Posterior cingulate gyrus (tissue), 11 donors: ENCODE measurements at places on chromosomes 5 and 9.

- DNase-seq = no peak
Measured at GRCh38 chr9:132044176-132044875, 35.3 kb downstream of the MED27 start.

DNA sequence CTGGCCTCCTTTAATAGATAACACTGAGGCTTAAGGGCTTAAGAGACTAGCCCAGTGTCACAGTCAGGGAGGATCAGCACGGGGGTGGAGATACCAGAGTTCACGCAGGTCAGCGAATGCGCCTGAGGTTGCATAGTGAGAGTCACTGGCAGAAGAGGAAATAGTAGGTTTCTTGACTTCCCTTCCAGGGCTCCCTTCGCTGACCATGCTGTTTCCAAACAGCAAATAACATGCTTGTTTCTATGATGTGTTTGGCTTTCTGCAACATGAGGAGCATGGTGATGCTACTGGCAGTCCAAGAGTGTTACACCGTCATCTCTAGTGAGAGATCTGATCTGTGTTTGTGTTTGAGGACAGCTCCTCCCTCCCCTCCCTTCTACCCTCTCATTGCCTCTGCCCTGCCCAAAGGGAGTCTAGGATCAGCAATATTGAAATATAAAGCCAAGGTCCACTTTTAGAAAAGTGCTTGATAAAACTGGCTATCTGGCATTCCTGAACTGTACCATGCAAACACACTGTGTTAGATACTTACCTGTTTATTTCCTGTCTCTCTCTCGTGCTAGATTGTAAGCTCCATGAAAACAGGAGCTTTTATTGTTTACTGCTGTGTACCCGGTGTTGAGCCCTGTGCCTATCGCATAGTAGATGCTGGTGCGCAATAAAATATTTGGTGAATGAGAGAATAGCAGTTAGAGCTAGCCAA, 12.3 kb downstream of the TLE4 start:
- DNase-seq = peak; percentile 54

DNA sequence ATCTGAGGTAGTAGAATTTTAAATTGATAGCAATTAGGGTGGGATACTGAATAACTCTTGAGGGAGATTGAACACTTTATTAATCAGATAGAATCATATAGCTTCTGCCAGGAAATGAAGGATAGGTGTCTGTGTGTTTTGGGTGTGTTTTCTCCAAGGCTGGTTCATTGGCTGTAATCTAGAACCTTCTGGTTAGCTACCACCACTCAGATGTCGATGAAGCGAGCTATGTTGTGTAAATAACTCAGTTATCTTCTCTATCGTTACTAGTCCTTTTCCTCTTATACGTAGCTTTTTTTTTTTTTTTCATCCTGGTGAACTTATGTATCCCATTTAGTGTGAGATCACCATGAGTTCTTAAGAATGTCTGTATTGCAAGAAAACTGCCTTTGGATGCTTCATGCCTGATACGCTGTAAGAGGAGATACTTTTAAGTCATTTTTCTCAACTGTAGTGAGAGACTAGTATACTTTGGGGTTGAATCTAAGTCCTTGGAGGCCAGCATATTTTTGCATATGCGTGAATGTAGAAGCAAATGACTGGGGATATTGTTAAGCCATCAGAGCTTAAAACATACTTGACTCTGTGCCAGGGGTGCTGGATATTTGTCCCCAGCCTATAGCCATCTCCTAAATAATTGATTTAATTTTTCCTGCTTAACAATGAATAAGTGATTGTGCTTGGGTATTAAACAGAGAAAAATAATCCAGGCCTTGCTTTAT, 2.1 kb downstream of the TNFAIP8 start:
- DNase-seq = no peak

DNA sequence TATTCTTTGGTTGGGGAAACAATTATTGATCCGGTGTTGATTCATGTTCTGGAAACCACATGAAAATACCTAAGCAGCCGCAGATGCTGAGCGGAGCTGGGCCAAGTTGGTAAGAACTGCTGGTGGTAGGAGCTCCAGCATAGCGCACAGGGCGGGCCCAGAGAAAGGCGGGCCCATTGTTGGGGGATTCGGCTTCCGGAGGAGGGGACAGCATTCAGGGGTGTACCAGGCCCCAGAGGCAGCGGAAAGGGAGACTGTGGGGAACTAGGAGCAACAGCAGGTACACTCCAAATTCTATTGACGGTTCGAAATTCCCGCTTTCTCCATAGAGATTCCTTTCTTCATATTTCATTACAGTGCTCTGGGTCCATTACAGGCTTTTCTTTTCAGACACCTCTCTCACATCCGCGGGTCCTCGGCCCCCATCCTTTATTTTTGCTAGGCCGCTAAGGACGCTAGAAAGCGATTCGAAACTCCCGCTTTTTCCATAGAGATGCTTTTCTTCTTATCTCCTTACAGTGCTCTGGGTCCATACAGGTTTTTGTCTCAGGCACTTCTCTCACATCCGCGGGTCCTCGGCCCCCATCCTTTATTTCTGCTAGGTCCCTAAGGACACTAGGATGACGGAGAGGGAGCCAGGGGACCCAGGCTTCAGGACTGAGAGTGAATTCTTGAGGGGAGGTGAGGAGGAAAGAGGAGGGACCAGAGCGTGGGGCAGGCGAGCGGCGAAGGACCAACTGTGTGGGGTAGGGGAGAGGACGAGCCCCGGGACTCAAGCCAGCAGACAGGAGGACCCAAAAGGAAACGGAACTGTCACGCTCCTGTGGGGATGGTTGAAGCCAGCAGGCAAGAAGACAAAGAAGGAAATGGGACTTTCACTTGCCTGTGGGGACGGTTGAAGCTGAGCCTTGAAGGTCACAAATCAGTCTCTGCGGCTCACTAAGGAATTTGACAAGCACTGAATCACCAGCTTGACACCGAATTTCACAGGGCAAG, at the start of gene CCDC152:
CCDC152 (plus strand) TSS at position 213 of the 996 bp plus-strand sequence. CDS start 2,304 bp downstream, outside the sequence.
- peak; percentile 44 for DNase-seq

- DNase-seq = no peak
Measured at GRCh38 chr5:20555034-20555433, 567.0 kb upstream of the CDH18 start.

DNA sequence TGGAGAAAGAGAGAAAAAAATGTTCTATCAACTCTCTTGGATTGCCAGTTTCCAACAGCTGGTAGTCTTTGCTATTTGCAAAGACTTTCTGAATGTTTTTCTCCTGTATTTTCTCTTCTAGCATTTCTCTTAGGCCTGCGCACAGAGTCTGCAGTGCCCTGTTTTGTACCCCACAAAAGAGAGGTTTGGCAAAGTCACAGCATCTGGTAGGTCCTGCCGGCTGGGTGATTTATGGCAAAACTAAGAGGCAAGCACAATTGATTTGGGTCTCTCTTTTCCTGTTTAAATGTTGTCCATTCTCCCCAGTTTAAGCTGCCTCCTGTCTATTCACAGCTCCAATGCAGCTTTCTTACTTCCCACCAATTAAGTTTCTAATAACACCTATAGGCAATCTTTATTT, 193.9 kb downstream of the TRPM3 start:
- no peak for DNase-seq
